ENCODE measurements at places on chromosomes 12 and 14.

GRCh38 chr12:119055977-119056376 is 74.6 kb downstream of the SRRM4 start:
- no peak for DNase-seq

- no peak for DNase-seq
Measured at GRCh38 chr14:94936901-94937685, 167.2 kb upstream of the GSC start.

- DNase-seq, result no peak
Measured at GRCh38 chr12:85244561-85244960, 35.5 kb upstream of the ALX1 start.

GRCh38 chr14:92173668-92174067 is 51.9 kb downstream of the CPSF2 start:
- no peak for DNase-seq

GRCh38 chr12:77070800-77071449 is 5.6 kb upstream of the E2F7 start:
- DNase-seq, result no peak

DNA sequence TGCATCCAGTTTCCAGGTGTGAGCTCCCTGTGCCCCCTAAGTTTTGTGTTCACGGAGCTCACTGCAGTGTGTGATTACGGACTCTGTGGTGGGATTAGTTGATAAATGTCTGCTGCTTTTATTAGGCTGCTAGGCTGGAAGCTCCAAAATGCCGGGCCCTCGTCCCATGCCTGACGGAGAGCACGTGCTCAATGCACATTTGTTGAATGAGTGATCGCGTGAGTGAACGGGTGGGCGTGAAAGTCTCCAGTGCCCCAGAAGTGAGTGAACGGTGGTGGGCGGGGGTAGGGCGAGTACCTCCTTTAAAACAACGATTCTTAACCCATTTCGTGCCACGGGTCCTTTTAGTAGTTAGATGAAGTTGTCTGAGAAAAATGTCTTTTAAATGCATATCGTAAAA is 175.5 kb downstream of the AACS start:
- no peak for DNase-seq

GRCh38 chr14:50978888-50979287 is 34.6 kb upstream of the PYGL start:
- DNase-seq, result no peak

DNA sequence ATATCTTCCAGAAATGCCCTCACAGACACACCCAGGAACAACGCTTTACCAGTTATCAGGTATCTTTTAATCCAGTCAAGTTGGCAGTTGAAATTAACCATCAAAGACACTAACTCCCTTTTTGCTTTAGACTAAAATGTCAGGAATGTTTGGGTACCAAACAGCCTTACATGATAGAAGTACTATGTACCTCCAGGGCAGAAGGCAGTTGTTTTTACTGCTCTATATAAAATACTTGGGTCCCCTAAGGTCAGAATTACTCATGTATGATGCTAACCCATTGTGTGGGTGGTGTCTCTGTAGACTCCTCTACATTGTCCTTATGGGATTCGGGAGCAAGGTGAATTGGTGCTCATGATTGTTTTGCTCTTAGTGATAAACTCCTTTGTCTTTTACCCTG is 492.5 kb upstream of the FLRT2 start:
- no peak for DNase-seq

- no peak for DNase-seq
Measured at GRCh38 chr12:78886719-78887407, 22.3 kb downstream of the SYT1 start.

DNA sequence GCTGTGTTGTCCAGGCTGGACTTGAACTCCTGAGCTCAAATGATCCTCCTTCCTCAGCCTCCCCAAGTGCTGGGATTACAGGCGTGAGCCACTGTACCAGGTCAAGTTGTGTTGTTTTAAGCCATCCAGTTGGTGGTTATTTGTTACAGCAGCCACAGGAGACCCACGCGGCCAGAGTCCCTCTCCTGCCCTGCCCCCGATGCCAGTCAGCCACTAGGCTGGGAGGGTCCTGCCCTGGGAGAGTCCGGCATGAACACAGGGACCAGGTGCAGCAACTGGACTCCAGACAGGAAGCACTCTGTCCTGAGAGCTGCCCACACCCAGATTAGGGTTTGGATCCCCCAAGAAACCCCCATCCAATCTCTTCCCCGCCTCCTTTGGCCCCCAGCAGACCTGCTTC is 44.1 kb upstream of the FZD10 start:
- no peak for DNase-seq

- DNase-seq, result no peak
Measured at GRCh38 chr12:11482955-11483354, 87.6 kb upstream of the PRB2 start.

DNA sequence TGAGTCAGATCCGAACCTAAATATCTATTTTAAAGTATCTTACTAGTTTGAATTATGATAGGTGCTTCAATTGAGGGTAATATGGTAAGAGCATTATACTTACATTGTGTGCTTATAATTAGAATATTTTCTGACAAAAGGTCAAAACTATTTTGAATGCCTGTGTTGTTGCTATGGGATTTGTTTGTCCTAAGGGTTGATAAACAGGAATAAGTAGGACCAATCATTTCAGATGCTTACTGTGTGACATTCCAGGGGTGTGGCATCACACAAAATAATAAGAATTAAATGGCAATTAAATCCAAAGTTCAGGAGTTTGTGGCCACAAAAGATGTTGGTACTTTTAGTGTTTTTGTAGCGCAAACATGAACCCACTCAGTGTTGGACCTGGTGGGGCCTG is 256.2 kb upstream of the DDHD1 start:
- DNase-seq, result no peak

GRCh38 chr12:70245458-70245857 is 2.2 kb downstream of the CNOT2 start:
- no peak for DNase-seq

- DNase-seq, result no peak
Measured at GRCh38 chr14:101810897-101811621, 49.5 kb downstream of the PPP2R5C start.

GRCh38 chr12:123843912-123844748 is 82.0 kb downstream of the DNAH10 start:
- DNase-seq, result no peak

DNA sequence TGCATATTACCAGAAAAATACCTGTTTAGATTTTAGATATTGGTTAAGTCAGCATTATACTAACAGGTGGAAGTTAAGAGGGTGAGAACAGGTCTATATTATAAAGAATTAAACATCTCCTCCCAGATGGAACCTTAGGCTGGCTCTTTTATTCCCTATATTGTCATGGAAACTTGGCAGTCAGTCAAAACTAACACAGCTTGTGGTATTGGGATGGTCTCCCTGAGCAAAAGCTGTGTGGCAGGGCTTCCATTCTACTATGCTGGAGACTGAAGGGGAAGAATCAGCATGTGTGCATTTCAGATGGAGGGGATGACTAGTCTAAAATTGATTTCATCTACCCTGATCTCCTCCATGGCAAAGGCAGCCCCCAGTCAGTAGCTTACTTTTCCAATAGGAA is 66.7 kb downstream of the SMOC1 start:
- DNase-seq, result no peak

DNA sequence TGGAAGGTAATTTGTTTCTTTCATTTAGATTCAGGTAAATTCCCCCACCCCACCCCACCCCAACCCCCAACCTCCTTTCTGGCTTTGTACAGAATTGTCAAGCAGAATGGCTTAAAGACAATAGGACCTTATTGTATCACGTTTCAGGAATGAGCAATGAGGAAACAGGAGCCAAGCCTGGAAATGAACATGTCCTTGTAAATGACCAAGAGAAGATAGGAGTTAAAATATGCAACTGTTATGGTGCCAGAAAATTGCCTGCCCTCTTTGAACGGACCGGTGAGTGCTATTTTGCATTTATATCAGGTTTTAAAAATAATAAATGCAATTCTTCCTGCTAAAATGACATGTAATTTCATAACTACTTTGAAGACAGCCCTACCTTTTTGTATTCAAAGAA is 141.6 kb upstream of the PELI2 start:
- no peak for DNase-seq

- no peak for DNase-seq
Measured at GRCh38 chr12:67876305-67876915, 112.8 kb upstream of the IFNG-AS1 start.

DNA sequence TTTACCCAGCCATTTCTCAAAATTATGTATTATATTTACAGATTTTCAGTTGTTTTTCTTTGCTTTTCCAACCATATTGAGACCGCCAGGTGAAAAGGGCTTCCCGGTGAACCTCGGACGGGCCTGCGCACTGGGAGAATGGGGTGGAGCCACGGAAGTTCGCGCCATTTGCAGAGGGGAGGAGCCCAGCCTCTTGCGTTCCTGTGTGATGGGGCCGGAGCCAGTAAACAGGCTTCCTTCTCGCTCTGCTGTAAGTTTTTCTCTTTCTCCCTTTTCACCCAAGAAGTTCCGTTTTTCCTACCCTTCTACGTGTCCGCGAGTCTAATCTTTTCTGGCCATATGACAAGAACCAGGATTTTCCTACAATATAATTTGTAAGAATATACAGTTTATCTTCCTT is 1108.8 kb upstream of the SEL1L start:
- DNase-seq, result no peak

DNA sequence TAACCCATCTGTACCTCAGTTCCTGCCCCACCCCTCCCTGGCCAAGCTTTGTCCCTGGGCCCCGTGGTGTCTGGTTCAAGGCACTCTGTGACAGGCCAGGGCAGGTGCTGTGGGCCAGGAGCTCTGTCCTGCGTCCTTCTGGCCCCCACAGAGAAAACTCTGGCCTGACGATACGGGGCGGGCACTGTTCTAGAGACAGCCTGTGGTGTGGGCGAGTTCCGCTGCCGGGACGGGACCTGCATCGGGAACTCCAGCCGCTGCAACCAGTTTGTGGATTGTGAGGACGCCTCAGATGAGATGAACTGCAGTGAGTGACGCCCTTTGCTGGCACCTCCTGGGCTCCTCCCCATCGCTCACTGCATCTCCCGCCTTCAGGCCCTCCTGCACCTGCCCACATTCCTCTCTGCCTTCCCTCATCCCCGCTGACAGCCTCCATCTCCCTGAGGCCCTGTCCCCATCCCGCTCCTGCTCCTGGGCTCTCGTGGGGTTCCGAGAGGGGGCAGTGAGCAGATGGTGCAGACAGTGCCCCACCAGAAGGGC is 22.8 kb upstream of the NXPH4 start:
- no peak for DNase-seq

DNA sequence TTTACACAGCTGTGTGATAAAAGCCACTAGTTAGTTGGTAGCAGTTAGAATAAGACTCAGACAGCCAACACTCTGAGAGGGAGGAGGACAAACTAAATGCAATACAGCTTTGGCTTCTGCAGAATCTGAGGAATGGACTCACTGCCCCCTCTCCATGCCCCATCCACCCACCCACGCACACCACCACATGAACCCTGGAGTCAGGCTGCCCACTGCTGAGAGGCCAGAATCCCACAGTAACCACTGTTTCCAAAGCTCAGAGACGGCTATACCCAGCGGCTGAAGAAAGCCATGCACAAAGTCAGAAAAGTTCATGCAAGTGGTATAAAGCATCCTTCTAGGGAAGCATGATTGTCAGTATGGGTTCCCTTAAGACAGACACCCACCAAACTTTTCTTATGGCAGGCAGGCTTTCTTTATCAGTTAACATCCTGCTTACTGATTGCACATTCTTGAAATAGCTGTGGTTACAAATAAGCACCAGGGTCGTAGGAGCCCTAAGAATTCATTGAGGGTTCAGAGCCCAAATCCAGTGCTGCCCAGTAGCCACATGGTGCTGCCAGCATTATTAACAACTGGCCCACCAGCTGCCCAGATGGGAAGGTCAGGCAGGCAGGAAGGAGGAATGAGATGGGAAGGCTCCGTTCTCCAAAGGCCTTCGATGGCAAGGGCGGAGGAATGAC is 61.5 kb downstream of the NT5DC3 start:
- DNase-seq, result no peak

- no peak for DNase-seq
Measured at GRCh38 chr14:20905676-20906075, 14.5 kb downstream of the RNASE3 start.

DNA sequence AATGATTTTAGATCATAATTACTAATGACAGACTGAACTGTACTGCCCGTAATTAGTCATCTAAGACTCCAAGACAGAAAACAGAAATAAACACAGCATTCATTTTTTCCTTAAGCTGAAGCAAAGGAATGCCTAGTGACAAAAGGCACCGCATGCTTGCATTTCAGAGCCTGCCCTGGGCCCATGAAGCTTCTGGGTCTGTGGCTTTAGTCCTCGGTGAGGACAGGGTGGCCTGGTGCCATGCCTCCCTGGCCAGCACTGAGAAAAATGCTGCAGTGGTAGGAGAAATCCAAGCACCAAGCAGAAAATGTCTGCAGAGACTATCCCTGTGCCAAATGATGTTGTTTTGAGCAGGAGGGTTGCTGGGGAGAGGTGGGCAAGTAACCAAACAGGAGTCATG is 171.6 kb downstream of the CALM1 start:
- no peak for DNase-seq

DNA sequence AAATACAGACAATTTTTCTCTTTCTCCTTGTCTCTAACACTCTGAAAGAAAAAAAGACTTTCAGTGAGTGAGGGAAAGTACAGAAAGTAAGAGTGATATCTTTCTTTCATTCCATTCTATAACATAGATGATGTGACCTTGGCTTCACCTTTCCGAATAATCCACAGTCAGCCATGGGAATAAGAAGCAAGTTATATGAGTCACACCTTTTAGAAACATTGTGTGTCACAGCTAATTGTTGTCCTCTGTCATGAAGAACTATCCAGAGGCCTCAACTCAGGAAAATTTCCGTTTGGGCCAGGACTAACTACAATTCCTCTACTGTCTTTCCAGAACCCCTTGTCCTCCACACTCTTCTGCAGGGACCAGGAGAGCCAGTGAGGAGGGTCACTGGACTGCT is 209.7 kb upstream of the FAR2 start:
- no peak for DNase-seq

GRCh38 chr14:78767436-78767835 is 597.3 kb downstream of the NRXN3 start:
- no peak for DNase-seq

GRCh38 chr14:74911221-74911620 is 11.8 kb downstream of the RPS6KL1 start:
- no peak for DNase-seq

- DNase-seq, result no peak
Measured at GRCh38 chr14:104799244-104800014, 1.5 kb upstream of the ZBTB42 start.

DNA sequence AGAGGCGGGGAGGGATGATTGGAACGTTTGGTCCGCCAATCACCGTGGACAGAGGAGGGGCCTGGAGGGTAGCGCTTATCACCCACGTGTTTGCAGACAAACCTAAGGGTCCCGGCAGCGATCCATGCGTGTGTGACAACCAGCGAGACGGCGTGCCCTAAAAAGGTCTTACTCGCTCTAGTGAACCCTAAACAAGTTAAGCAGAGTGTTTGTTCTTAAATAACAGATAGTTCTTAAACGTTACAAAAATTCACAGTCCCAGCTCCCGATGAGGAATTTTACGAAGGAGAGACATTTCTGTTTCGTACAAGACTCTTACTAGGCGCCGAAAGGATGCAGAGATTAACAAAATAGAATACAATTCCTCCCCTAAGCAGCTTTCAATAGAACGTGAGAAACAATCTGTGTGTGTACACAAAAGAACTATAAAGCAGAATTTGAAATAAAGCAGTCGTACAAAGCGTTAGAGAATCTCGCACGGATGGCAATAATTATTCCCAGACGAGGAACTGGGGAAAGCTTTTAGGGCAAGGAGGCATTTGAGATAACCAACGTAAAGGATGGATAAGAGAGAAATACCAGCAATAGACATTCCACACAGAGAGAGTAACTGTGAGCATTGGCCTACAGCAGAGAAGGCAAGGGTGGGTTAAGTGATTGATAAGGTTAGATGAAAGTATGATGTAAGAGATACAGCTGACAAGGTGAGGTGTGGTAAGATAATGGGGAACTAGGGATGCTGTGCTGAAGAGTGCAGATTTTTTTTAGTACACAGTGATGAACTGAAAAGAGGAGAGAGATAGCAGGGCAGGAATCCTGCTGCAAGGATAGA is 831 bp upstream of the RPS6KA5 start:
- DNase-seq, result no peak

Data from vagina (tissue), 2 donors.